Fibroblast of gingiva (primary cell): ENCODE measurements at places on chromosomes 4 and X.
A peak's percentile ranks its signal among the peaks of the same experiment; 100 is the strongest.

- DNase-seq: no peak
Observed at GRCh38 chr4:176320976-176321361, 1.2 kb downstream of the SPCS3 start.

GRCh38 chrX:110286106-110286505 lies 31.8 kb downstream of the AMMECR1 start:
- DNase-seq: peak; percentile 82

DNA sequence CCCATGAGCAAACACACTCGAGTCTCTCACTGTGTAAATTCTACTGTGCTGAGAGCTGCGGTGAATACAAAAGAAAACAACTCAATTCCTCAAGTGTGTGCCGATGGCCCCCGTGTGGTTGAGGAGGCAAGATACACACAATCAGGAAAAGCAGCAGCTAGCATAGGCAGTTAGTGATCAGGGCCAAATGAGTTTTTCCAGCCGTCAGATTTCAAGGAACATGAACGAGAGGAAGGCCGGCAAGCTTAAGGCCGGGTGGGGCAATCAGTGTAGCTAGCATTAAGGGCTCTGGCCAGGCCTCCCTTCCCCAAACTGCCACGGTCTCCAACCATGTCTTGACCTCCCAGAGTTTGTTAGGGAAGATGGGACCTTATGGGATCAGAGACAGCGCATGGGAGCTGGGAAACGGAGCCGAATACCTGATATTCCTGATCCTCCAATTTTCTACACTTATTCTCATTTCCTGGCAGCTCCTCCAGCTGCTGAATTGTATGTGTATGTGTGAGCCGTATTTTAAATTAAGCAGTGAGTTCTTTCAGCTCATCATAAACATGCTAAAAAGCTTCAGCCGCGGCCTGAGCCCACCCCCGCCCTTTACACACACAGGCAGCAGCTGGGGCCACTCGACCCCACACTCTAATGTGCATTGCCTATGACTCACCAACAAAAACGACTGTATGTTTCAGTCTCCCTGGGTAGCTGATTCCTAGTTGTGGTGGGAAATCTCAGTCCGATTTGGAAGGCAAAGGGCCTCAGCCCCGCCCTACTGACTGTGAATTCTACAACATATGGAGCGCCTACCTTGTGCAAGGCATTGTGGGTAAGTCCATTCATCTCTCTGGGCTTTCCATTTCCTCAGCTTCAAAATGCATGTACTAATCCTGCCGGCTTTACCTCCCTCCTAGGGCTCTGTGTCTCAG lies 59.9 kb downstream of the RTL9 start:
- peak; percentile 48 for DNase-seq

- no peak for DNase-seq
Observed at GRCh38 chrX:124488412-124489161, 142.2 kb downstream of the SH2D1A start.

- DNase-seq: no peak
Observed at GRCh38 chr4:53060278-53060677, 198.2 kb downstream of the RASL11B start.

DNA sequence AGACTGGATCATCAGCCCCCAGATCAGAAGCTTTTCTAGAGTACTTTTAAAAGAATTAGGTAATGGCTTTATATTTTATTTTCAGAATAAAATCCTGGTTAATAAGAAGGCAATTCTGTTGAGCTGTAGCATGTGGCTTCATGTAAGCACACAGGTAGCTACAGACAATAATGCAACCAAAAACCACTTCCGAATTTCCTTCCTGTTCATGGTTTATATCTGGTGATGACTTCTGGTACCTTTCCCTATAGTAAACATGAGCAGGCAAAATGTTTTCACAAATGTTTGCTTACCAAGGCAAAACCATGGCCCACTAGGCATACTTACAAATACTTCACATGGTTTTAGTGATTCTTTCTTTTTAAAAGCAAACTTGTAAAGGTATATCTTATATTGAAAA lies 144.6 kb downstream of the CDS1 start:
- DNase-seq: no peak

DNA sequence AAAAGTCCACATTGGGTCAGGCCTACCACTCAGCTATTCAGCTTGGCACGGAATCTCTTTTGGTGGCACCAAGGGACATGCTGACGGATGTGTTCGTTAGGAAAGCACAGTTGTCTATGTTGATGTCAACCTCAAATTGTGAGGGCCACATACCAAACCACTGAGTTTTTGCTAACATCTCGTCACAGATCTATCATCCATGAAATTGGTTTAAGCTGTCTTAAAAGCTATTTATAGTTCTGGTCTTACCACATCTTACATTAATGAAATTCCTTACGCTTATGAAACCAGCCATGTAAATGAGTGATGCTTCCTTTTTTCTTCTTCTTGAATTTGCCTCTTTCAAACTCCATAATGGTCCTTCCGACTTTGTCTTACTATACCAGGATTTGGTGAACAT lies 101.5 kb downstream of the MGST2 start:
- DNase-seq: peak; percentile 87

DNA sequence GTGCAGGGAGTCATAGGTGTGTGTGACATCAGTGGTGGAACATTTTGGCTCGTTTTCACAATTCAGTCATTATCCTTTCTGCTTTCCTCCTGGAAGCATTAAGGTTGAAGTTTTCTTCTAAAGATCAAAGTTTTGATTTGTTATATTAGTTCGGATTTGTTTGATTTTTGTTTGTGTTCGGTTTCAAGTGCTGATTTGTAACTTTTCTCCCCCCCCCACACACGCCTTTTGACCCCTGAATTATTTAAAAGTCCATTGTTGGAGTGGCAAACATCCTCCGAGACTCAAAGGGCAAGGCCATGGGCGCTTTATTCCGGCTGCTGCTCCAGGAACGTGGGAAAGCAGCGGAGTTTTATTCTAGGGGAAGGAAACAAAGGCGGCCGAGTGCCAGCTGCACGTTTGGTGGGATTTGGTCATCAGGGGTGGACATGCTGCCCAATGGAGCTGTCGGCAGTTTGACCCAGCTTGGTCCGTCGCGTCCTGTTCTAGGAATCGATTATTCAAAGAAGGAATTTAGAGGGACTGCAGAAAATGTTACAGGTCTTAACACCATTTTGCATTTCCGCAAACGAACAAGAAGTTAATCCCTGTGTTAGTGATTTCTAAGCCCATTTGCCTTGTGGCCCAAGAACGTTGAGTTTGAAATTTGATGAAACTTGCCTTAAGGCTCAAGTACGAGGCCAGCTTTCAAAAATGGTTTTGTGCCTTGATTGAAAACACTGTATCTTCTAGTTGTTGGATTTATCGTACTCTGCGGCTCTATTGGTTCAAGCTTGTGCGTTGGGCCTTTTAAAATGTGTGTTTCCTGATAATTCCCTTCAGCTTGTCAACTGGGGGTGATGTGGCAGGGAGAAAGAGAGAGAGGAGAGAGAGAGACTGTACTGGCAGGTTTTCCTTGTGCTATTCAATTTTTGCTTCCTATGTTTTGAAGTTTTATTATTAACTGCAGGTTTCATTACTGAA lies 565 bp upstream of the ZNF41 start:
- peak; percentile 1 for DNase-seq

DNA sequence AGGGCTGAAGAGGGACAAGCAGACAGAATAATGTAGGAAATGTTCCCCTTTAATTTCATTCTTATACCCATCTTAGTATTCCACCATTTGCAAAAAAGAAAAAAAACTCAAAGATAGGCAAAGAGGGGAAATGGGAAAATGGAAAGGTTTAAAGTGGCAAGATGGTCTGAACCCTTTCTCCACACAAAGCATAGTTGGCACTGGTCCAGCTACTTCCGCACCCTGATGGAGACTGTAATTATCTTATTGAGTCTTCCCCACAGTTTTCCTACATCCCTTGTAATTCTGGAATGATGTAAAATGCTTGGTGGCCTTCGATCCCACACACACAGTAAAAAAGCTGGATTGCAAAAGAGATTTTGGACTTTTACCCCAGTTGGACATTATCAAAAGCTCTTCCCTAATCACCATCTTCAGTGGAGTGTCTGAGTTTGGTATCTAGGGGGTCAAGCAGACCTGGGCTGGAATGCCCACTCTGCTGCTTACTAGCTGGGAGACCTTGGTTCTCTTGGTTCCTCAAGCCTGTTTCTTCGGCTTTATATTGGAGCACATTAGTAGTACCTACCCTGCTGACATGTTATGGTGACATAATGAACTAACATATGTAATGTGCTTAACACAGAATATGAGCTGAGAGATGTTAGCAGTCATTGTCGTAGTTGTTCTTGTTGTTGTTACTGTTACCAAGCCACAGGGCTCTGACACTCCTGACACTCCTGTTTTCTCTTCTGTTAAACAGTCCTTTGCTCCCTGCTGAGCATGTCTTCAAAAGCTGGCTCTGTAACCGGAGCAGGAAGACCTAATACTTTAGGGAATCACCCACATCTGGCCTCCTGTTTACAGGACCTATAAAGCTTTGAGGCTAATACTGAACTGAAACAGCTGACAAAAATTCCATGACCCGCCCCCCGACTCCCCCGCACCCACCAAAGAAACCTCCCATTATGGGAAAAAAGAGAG lies 4.7 kb downstream of the SRPX2 start:
- peak; percentile 90 for DNase-seq

DNA sequence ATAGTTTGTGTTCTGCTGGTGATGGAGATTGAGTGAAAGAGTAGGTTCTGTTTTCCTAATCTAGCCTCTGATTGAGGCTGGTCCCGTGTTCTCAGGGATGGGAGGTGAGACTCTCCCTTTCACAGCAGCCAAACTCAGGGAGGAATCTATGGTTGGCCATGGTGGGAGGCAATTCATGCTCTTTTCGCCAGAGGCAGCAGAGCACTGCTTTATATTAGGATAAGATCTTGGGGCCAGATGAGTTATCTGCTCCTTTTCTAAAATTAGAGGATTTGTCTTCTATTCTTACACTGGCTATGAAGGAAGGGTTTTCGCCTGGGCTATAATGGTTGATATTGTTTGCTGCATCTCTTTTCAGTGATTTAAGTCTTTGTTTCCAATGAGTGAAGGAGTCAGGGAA lies 63.9 kb upstream of the NLGN4X start:
- no peak for DNase-seq

DNA sequence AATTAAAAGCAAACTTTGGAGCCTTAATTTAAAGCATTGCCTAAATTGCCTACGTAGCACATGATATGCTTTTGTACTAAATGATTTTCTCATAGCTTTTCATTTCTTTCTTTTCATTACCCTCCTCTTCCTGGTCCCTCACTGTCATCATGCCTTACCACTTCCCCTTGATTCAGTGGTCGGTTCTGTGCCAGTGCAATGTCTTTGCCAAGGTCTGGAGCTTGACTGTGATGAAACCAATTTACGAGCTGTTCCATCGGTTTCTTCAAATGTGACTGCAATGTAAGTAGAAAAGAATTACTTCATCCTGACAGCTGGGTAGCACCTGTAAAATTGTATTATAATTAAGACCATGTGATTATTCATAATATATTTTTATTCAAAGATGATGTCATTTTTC lies 72.5 kb downstream of the C4orf46 start:
- peak; percentile 78 for DNase-seq
